ENCODE measurements at places on chromosomes 16 and 17.

DNA sequence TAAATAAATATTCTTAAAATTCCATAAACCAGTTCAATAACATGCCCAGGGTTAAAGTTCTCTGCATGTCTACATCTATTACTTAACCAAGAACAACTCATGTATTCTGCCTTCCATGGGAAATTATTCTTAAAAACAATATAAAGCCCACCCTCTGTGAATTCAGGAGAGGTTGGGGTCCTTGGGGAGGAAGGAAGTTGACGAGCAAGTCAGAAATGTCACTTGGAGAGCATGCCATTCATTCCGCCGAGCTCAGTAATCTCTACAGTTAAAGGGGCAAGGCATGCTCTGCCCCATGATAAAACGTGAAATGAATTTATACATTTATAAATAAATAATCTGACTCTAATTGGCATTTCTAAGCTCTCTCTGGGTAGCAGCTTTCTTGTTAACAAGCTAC lies 405.1 kb downstream of the TOX3 start:
- no peak for DNase-seq

GRCh38 chr17:5043524-5043923 lies 8.3 kb upstream of the SLC52A1 start:
- DNase-seq: no peak

GRCh38 chr16:78425891-78426510 lies 326.5 kb downstream of the WWOX start:
- DNase-seq: no peak

DNA sequence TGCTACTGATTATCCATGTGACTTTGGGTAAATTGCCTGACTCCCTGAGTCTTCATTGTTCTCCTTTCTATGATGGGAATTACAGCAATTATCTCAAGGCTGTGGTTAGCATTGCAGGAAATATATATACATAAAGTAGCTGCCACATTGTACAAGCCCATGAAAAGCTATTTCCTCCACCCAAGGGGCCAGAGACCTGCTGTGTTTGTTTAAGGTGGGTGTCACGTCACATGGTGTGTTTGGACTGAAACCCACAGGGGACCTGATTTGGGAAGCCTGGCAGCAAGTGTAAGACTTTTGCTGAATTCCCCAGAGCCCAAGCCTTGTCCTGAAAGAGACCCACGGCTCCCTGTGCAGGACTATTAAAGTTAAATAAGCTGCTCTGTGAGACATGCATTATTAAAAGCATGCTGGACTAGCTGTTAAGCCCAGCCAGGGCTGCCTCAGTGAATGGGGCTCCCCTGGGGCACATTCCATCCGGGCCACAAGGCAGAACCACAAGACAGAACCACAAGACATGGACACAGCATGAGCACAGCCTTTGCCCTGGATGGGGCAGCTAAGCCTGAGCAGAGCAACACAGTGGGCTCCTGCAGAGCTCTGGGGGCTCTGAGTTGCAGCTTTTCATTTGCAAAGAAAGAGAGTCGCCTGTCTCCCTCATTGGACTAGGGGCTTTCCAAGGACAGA lies 148.9 kb downstream of the SPACA3 start:
- DNase-seq: no peak

DNA sequence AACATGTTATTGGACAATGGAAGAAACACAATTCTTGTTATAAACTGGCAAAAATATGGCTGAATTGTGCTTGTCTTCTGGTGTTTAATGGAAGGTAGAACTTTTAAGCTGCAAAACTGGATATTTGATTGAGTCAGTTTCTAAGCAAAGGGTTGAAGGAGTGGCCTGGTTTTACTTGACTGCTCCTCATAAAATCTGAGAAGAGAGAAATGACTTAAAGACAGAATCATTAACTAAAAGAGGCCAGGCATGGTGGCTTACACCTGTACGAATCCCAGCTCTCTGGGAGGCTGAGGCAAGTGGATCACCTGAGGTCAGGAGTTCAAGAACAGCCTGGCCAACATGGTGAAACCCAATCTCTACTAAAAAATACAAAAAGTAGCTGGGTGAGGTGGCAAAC lies 770.7 kb downstream of the CDH11 start:
- no peak for DNase-seq

GRCh38 chr16:51429041-51429440 lies 278.0 kb upstream of the SALL1 start:
- no peak for DNase-seq

DNA sequence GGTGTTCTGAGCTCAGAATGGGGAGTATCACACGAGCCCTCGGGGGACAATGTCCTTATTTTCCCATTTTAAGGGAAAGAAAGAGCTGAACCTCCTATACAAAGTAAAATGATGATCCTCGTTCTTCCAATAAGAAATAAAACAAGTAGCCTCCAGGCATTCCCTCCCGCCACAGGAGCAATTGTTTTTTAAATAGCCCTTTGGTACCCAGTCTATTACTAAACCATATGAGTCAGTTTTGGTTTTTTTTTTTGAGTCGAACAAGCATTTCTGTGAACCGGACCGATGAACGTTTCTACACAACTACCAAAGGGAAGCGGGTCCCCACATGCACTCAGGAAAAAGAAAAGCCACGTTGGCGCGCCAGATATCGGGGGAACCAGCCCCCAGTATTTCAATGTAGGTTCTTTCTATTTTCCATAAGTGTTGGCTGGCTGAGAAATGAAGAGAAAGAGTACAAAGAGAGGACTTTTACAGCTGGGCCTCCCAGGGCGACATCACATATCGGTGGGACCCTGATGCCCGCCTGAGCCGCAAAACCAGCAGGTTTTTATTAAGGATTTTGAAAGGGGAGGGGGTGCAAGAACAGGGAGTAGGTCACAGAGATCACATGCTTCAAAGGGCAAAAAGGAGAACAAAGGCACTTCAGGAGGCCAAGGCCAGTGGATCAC lies 3.8 kb upstream of the DCXR start:
- DNase-seq: no peak

- DNase-seq: no peak
Observed at GRCh38 chr17:60802377-60802776, 124.7 kb downstream of the BCAS3 start.

GRCh38 chr16:76318565-76318964 lies 41.4 kb downstream of the CNTNAP4 start:
- no peak for DNase-seq

- no peak for DNase-seq
Observed at GRCh38 chr16:80683646-80684045, 120.8 kb downstream of the CDYL2 start.

GRCh38 chr16:53053967-53054669 lies 673 bp upstream of the CHD9 start:
- DNase-seq: no peak

DNA sequence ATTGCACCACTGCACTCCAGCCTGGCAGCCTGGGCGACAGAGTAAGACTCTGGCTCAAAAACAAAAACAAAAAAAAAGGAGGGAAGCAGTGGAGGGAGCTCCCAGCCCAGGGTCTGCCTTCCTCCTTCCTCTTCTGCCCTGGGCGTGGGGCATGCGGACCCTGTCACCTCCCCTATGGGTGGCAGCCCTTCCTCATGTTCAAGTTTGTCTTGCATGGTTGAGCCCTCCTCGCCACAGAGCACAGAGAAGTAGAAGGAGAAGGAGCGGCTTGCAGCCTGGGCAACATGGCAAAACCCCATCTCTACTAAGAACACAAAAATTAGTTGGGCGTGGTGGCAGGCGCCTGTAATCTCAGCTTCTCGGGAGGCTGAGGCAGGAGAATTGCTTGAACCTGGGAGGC lies 21.4 kb upstream of the TIMP2 start:
- DNase-seq: no peak

- no peak for DNase-seq
Observed at GRCh38 chr17:48240562-48241130, 133.1 kb downstream of the SNX11 start.

DNA sequence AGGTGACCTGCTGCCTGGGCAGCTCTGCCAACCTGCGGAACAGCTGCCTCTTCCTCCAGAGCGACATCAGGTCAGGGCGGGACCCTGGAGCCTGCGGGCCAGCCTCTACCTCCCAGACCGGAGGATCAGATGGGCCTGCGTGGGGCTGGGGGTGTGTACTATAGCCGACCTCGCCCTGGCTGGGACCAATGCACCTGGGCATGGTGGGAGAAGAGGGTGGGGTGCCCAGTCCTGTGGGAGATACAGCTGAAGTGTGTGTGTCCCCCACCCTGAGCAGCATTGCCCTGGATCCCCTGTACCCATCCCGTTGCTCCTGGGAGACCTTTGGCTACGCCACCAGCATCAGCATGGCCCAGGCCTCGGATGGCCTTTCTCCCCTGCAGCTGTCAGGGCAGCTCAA lies 19.3 kb downstream of the CASKIN2 start:
- DNase-seq: no peak

GRCh38 chr16:57530522-57531252 lies 5.7 kb downstream of the CCDC102A start:
- no peak for DNase-seq

DNA sequence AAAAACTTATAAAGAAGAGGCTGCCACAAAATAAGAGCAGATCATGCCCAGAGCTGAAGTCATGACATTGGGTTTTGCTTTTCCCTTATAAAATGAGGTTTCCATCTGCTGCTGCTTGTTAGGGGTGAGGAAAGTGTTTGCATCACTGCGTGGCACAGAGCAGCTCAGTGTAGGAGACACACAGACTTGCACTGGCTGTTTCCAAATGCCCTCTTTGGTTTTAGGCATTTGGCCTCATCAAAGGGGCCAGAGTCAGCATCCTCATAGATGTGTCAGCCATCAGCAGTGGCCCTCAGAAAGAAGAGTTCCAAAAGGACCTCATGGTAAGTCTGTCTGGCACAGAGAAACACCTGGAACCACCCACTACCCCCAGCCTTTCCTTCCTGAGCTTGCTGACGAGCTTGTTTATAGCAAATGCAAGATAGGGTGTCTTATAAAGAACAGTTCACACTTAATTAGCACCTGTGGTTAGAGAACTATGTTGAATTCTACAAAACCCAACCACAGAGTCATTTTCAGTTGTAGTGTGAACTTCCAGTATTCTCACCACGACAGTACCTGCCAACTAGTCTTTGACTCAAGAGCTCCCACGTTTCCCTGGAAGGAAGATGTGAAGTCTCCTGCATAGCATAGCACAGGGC lies 17.0 kb downstream of the VWA3A start:
- DNase-seq: no peak

- DNase-seq: no peak
Observed at GRCh38 chr17:29827179-29827578, 102.8 kb downstream of the SSH2 start.

GRCh38 chr16:1815461-1815860 lies 11.2 kb downstream of the HAGH start:
- no peak for DNase-seq

DNA sequence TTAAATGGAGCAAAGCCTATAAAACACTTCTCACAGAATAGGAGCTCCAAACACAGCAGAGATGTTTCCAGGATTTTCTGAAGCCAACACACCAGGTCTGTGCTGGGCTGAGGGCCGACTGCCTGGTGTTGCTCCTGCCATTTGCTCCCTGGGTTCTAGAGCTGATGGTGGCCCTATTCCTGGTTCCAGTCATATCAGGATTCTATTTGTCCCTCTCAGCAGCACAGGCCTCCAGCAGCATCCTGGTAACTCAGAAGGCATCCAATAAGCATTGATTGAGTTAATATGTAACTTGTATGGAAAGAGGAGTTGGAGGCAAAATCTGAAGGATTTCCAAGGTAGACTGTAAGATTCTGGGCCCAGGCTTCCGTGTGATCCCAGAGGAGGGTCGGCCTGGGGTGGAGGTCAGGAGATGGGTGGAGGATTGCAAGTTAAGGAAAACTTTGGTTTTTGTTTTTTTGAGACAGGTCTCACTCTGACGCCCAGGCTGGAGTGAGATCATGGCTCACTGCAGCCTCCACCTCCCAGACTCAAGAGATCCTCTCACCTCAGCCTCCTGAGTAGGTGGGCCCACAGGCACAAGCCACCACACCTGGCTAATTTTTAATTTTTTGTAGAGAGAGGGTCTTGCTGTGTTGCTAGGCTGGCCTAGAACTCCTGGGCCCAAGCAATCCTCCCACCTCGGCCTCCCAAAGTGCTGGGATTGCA lies 5.7 kb downstream of the NUPR1 start:
- DNase-seq: no peak

Data from NCI-H187 treated with DMSO at 0.1 percent for 48 hours (cell line).